ENCODE measurements at places on chromosomes 2 and 18.

DNA sequence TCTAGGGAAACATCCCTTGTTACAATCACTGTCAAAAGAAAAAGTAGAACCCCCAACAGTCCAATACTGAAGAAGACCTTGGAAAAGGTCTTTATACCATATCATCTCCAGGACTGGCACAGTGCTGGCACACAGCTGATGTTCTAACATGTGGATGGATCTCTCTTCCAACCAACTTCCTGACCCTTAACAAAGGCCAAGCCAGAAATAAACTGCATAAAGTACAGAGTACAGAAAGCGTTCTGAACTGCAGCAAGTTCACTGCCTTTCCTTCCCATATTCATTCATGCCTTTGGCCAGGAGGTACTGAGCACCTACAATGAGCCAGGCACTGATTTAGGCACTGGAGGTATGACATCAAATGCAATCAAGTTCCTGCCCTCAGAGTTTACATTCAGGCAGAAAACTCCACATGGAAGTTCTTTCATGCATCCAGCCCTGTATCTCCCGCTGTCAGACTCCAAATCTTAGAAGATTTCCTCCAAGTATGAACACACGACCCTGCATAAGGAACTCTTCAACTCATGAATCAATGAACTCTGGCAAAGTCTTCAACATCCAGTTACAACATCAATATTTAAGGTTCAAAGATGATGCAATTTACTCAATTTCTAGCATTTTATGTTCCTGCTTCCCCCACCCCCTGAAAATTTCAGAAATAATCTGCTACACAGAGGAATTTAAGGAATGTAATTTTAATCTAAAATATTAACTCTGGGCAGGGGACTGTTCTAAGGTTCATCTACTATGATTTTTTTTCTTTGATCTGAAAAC lies 33.8 kb downstream of the ACVR1 start:
- no peak for DNase-seq

DNA sequence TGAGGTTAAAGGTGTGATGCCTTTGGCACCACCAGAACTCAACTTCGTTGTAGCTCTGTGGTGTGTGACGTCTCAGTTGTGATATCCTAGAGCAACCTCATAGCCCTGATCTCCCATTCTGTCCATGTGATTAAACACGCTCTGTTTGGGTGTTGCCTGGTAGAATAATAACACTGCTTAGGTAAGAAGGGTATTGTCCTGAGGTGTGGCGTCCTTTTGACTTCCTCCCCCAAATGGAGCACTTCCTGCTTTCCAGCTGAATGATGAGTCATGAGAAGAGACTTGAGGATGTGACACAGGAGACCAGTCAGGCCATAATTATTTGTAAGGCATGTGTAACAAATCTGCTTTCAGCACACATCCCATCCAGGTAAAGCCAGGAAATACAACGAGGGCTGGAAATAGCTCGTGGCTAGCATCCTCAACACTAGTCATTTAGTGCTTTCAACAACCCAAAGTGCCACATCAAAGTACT lies 100.7 kb downstream of the RAPGEF4 start:
- no peak for DNase-seq

- DNase-seq: no peak
Measured at GRCh38 chr2:152468899-152469692, 134.1 kb downstream of the FMNL2 start.

GRCh38 chr2:100429726-100430125 lies 12.3 kb upstream of the CHST10 start:
- DNase-seq: no peak

DNA sequence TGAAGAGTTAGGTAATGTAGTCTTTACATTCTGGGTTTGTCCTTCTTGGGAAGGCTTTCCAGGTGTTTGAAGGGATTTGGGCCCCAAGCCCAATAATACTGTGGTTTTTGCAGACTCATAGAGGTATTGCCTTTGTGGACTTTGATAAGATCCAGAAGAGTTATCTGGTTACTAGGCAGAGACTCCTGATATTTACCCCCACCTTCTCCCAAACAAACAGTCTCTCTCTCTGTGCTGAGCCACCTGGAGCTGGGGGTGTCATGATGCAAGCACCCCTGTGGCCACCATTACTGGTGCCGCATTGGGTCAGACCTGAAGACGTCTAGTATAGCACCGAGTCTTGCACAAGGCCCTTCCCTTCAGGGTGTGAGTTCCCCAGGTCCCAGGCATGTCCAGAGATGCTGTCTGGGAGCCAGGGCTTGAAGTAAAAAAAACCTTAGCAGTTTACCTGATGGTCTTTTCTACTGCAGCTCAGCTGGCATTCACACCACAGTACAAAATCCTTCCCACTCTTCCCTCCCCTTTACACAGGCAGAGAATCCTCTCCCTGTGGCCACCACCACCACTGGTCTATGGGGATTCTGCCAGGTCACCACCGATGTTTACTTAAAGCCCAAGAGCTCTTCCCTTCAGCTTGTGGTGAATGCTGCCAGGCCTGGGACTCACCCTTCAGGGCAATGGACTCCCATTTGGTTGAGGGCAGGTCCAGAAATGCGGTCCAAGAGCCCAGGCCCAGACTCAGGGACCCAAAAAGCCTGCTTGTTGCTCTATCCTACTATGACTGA lies 22.2 kb upstream of the FAM228A start:
- DNase-seq: no peak

GRCh38 chr18:32251466-32251865 lies 61.6 kb downstream of the MEP1B start:
- no peak for DNase-seq

DNA sequence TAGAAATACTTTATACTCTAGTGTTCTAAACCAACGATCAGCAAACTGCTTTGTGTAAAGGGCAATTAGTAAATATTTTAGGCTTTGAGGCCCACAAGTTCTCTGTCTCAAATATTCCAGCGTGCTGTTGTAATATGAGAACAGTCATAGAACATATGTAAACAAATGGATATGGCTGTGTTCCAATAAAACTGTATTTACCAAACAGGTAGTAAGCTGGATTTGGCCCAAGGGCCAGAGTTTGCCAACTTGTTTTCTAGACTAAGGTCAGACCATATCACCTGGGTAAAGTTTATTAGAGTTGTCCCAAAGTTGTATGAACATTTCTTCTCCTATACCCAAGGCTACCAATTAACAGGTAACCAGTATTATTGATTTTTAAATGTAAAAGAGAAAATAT lies 303.2 kb upstream of the MC4R start:
- DNase-seq: no peak

DNA sequence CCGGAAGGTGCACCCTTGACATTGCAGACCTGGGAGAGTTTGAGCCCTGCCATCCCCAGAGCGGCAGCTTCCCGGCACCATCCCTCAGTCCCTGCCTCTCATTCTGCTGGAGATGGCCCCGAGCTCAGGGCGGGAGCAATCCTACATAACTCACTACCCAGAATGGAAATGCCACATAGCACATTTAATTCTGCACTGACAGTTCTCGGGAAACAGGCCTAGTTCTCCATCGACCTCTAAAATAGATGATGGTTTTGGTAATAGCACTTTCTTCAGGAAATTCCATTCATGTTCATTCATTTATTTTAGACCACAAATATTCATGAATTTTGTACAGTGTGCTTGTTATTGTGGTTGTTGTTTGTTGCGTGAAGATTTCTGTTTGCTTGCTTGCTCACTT lies 92.9 kb upstream of the SLC14A2 start:
- DNase-seq: no peak

GRCh38 chr2:70078384-70078783 lies 8.9 kb upstream of the PCBP1 start:
- no peak for DNase-seq

DNA sequence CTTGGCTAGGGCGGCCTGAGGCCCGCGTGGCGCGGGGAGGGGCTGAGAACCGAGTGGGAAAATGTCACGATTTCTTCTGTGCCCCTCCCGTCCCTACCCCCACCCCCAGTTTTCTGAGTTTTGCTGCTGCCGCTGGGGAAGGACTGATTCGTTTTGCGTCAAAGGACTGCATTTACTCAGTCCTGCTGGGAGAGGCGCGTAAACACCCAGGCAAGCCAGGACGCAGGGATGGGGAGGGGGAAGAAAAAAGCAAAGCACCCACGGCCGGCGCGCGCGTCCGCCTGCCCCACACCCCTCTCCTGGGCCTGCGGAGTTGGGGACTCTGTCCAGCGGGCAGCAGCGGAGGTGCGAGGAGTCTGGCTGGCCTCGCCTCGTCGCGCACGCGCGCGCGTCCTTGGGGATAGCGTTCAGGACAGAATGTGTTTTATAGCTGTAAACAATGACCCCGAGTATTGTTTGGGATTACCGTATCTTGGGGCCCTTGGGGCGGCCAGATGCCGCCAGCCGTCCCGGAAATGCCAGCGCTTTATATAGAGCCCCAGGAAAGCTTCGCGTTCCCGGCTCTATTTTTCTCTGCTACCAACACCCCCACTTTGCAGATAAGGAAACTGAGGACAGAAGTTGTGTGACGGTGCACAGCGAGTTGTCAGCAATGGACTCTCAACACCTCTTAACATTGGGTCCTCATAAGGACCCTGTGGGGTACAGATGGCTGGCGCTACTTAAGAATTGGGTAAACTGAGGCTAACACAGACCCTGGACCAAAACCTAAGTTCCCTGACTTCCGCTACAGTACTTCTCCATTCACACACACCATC lies 1.7 kb upstream of the FOSL2 start:
- DNase-seq: peak; percentile 70

- DNase-seq: no peak
Measured at GRCh38 chr2:228705318-228705717, 523.8 kb upstream of the SPHKAP start.

GRCh38 chr18:13371689-13372418 lies 153.3 kb downstream of the LDLRAD4 start:
- no peak for DNase-seq

- DNase-seq: no peak
Measured at GRCh38 chr2:24493713-24494112, 2.7 kb downstream of the NCOA1 start.

DNA sequence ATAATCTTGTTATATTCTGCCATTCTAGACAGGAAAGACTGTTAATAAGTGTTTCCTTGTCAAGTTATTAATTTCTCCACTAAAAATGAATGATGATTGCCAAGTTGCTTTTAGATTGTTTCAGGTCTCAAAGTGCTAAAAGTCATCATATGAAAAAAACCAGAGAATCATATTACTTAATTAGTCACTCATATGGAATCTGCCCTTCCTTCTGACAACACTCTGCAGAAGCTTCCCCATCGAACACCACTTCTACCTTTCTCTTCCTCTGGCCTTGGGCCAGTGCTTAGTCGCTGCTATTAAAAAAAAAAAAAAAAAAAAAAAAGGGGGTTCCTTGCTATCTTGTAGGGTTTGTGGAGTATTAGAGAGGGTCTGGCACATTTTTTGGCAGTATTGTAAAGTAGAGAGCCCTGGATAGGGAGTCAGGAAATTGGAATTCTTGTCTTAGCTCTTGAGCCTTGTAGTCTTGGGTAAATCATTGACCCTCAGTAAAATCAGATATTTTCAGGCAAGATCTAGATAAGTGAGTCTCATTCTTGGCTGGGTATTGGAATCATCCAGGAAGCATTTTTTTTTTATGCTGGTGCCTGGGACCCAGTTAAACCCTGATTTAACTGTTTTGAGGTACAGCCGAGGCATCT lies 141.7 kb upstream of the CCDC68 start:
- no peak for DNase-seq

DNA sequence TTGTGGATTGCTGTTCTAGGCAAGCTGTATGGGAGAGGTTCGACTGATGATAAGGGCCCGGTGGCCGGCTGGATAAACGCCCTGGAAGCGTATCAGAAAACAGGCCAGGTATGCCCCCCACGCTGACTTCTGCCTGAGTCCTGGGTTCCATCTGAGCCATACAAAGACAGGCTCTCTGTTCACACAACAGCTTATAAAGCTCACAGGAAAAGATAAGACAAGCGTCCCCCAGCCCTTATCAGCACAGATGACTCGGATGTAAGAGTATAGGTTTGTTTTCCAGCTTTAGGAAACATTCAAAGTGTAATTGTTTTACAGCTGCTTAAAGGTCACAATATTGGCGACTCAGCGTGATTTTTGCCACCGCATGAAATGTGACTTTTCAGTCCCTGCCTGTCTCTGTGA lies 12.7 kb downstream of the CNDP2 start:
- DNase-seq: no peak

- DNase-seq: peak; percentile 39
Measured at GRCh38 chr2:64865073-64865830, 123.9 kb upstream of the SLC1A4 start.
